Fibroblast of upper back skin (primary cell): ENCODE measurements at places on chromosomes 16 and 17.
A peak's percentile ranks its signal among the peaks of the same experiment; 100 is the strongest.

DNA sequence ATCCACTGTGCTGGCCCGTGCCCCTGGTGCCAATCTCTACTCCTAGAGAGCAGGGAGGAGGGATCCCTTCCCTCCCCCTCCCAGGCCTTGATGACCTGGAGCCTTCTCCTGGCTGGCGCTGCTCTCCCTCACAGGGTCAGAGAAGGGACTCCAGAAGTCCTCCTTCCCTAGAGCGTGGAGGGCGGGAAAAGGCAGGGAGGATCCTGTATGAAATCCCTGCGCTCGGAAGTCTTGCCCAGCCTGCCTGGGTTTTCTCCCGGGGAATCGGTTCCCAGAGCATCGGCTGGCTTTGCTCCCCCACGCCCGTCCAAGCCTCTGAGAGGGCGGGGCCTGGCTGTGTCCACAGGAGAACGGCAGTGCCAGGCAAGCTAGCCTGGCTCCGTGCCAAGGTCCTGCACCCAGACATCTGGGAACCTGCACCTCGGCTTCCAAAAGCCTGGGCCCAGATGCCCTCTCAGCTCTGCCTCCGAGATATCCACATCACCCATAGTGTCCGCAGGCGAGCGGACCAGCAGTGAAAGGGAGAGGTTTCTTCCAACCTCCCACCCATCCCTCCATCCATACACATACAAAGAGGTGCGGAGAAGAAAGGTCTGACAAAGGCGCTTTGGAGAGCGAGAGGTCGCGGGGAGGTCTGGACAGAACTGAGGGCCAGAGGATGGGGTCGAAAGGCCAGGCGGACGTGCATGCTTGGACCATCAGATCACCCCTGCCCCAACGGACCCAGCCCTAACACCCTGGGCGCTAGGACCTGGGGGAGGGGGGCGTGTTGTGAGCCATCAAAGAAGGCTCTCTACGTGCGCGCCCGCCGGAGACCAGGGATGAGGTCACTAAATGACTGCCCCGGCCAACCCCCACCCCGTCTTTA, 1.1 kb downstream of the MPP2 start:
- DNase-seq: peak; percentile 62

GRCh38 chr17:40548982-40549685, 16.1 kb downstream of the CCR7 start:
- DNase-seq: no peak

DNA sequence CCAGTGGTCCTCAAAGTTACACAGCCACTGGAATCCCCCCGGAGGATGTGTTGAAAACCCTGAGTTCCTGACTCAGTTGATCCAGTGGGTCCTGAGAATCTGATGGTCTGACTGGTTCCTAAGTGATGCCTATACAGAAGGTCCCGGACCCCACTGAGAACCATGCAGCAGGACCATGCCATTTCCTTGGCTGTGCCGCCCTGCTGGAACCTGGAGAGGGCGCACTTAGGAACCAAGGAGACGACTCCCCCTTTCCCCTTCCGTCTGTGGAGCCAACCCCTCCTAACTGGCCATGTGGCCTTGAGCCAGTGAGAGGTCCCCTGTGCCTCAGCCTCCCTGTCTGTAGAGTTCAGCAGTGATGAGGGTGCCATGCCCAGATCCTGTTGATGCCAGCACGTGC, 22.0 kb downstream of the C16orf74 start:
- no peak for DNase-seq

DNA sequence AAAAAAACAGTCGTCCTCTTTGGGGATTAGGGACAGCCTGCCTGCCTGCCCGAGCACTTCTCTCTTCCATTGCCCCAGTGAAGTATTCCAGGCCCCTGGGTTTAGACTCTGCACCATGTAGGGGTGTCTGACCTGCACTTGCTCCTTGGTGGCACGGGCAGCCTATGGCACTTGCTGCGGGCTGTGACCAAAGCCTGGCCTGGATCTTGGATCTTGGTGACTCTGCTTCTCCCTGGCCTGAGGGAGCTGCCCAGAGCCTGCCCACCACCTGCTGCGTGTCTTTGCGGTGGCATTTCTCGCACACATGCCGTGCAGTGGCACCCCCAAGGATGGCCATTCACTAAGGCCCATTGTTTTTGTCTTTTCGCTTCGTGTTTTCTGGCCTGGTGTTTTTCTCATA, 6.1 kb upstream of the STH start:
- no peak for DNase-seq

DNA sequence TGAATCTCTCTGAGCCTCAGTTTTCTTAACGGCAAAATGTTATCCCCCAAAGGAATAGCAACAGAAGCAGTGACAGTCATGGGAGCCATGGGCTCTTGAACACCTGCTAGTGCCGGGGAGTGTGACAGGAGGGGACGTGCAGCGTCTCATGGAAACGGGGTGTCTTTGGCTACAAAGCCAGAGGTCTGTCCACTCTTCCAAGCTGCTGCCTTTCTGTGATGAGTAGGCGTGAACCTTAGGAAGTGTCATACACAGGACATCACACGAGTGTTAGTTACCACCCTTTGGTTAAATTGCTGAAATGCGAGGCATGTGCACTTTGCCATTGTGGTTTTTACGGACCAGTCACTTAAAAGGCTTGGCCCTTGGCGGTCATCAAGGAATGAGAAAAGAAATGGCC, 93.4 kb downstream of the IRF8 start:
- DNase-seq: no peak

GRCh38 chr17:41054025-41054424, 1.0 kb downstream of the KRTAP2-2 start:
- DNase-seq: no peak

DNA sequence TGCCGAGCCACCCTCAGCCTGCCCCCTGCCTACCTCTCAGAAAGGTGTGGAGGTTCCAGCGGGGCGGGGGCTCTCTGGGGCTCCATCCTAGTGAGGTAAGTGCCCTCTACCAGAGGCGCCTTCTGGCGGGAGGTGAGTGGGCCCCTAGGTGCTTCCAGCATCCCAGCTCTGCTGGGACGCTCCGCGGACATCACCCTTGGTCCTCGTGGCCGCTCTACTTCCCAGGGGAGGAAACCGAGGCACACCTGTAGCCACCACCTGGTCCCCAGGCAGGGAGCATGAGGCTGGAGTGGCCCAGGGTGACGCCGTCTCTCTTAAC, 1.4 kb downstream of the MCRIP2 start:
- no peak for DNase-seq

GRCh38 chr17:60671482-60671881, 6.2 kb upstream of the BCAS3 start:
- no peak for DNase-seq

GRCh38 chr16:873889-874288, 73.4 kb upstream of the GNG13 start:
- DNase-seq: no peak

GRCh38 chr17:8955021-8955959, 10.2 kb downstream of the PIK3R5 start:
- DNase-seq: no peak

DNA sequence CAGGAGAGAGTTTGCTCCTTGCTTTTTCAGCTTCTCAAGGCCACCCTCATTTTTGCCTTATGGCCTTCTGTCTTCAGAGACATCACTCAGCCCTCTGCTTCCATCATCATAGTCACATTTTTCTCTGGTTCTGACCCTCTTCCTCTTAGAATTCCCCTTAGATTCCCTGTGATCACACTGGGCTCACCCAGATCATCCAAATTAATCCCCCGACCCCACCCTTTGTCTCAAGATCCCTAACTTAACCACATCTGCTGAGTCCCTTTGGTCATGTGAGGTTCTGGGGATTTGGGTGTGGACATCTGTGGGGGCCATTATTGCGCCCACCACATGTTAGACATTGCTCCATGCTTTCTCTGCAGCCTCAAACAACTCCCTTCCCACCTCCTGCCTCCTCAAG, 323.4 kb downstream of the CPPED1 start:
- no peak for DNase-seq

DNA sequence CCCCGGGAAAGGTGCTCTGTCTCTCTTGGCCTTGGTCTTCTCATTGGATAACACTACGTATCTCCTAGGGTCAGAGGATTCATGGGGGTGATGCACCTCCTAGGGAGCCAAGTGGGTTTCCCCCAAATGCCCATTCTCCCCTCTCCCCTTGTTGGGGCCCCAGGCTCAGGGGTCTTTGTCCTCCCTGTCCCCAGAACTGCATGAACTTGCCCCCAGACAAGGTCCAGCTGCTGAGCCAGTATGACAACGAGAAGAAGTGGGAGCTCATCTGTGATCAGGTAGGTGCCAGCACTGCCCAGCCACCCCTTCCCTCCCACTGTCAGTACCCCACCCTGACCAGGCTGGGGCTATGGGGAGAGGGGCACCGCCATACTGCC, 8.7 kb downstream of the FMNL1 start:
- no peak for DNase-seq

DNA sequence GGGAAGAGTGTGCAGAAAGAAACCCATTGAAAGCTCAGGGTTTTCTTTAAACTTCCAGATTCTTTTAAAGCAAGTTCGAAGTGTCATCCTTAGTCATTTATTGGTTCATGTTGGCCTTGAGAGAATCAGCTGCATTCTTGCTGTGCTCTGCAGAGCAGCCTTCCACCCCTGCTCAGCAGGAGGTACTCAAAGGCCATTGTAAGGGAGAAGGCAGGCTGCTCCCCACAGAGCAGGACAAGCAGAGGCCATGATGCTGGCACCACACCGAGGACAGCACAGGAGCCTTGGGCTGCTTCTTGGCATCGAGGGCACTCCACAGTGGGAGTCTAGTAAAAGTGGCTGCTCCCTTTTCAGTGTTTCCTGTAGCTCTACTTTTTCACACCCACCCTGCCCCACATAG, 29.6 kb downstream of the NMT1 start:
- DNase-seq: no peak

GRCh38 chr16:49330562-49331201, 42.9 kb upstream of the C16orf78 start:
- no peak for DNase-seq

DNA sequence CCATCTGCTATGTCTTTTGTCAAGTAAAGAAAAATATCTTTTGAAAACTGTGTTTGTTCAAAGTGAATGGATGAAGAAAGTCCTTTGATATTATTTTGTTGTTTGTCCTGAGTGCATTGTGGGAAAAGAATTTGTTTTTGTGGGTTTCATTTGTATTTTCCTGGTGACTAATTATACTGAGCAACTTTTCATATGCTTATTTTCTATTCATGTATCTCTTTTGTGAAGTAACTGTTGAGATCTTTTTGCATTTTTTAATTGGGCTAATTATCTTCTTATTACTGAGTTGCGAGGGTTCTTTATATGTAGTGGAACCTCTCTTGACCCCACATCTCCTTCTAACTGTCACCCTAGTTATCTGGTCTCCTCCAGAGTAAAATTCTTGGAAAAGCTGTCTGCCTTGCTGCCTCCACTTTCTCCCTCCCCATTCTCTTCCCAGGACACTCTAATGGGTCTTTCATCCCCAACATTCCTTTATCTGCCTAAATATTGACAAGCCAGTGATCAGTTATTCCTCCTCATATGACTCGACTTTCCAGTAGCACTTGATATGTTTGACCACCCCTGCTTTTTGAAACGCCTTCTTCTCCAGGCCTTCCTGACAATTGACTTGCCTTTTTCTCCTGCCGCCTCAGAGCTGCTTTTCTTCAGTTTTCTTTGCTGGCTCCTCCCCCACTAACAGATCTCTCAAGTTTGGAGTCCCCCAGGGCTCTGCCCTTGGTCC, 117.6 kb upstream of the HAS3 start:
- DNase-seq: no peak

DNA sequence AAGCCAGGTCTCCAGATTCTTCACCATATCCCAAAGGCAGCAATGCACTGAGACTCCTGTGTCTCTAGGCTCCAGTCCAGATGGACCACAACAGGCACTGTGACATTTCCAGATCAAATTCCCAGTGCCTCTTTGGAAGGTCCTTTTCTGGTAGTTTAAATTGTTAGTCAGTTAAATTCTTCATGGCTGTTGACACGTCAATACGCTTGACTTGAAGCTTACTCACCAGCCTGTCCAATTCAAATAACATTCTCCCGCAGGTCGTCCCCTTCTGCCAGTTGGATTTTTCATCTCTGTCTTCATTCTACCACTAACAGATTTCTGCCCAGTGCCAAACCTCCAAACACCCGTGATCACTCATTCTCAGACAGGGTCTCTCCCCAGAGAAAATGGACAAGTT, 86.7 kb downstream of the SHISA9 start:
- no peak for DNase-seq

DNA sequence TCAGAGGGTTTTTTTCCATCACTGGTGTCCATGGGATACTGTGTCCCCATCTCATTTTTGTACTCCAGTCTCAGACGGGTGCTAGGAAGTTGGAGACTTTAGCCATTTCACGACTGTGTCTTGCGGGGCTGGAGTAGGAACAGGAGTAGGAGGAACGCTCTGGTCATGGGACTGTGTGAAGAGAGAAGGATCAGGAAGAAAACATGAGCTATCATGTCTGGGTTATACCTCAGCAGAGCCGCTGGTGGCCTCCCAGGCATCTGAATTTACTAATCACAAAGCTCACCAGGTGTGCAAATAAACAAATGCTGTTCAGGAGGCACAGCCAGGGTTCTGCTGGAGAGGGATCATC, 225.4 kb downstream of the SEC14L1 start:
- DNase-seq: no peak

GRCh38 chr17:62724398-62725146, 83.5 kb downstream of the MARCHF10 start:
- DNase-seq: no peak

DNA sequence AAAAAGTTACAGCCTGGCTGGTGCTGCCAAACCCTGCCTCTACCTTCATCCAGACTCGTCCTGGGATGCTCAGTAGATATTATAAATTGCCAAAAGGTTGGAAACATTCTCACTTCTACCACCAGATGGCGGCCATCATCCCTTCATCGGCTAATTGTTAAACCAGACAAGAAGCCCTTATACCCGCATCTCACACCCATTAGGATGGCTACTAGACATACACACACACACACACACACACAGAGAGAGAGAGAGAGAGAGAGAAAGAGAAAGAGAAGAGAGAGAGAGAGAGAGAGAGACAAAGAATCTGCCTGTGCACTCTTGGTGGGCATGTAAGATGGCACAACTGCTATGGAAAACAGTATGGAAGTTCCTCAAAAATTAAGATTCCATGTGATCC, 15.0 kb upstream of the SCIMP start:
- peak; percentile 82 for DNase-seq

DNA sequence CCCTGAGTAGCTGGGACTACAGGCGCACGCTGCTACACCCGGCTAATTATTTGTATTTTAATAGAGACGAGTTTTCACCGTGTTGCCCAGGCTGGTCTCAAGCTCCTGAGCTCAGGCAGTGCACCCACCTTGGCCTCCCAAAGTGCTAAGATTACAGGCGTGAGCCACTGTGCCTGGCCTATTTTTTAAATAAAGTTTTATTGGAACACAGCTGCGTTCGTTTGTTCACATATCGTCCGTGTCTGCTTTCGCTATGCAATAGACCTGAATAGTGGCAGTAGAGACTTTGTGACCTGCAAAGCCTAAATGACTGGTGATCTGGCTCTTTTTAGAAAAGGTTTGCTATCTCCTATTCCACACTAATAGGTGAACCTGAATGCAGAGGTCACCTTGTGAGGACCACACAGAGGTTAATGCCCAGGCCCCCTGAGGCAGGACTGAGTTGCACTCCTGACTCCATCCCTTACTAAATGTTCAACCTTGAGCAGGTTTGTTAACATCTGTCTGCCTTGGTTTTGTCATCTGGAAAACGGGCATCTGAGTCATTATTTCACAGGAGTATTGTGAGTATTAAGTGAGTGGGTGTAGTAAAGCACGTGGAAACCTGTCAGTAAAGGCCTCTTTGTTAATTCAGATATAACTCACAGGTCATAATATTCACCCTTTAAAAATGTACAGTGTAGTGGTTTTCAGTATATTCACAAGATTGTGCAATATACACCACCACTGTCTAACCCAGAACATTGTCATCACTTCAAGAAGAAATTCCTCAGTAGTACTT, 157.5 kb upstream of the CACNG5 start:
- peak; percentile 92 for DNase-seq

- peak; percentile 8 for DNase-seq
Observed at GRCh38 chr17:68125111-68125870, 89.8 kb downstream of the KPNA2 start.
